Astrocyte of the hippocampus (primary cell): ENCODE measurements at places on chromosomes 16 and 17.

DNA sequence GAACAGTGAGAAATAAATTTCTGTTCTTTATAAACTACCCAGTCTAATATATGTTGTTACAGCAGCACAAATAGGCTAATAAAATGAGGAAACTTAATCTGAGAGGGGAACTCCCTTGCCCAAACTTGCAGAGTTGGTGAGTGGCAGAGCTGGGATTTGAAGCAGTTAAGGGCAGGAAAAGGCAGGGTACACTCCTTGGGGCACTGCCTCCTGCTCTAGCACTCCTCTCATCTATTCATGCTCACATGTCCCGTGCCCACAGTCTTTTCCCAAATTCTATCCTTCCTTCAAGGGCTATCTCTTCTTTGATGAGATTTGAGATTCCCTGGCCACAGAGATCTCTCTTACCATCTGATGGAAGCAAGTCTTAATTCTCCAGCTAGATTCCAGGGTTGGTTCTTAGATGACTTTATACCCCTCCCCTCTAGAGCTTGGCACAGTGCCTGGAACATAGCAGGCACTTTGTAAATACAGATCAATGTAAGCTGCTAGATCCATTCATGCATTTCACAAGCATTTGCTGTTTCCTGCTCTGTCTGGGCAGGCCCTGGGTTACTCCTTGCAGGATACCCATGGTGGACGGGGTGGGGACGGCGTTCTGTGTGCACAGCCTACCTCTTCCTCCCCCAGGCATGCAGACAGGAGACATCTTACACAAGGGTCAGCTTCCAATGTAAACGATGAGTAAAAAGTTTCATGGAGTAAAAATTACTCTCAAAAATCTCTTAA lies 39.2 kb upstream of the ABCC12 start:
- DNase-seq: peak; percentile 76

DNA sequence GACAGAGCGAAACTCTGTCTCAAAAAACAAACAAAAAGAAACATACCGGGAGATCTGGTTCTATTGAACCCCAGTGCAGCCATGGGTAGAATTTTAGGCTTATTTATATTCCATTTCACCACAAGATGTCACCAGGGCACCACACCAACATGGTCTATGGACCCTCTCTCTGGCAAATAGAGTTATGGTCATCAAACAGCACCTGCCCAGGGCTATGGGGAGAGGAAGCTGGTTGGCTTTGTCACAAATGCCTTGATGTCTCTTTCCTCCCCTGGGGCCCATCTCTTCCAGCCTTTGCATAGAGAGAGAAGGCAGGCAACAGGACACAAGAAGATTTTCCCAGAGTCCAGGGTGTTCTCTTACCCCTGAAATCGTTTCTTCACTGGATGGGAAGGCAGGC lies 128.4 kb downstream of the WWOX start:
- DNase-seq: no peak

DNA sequence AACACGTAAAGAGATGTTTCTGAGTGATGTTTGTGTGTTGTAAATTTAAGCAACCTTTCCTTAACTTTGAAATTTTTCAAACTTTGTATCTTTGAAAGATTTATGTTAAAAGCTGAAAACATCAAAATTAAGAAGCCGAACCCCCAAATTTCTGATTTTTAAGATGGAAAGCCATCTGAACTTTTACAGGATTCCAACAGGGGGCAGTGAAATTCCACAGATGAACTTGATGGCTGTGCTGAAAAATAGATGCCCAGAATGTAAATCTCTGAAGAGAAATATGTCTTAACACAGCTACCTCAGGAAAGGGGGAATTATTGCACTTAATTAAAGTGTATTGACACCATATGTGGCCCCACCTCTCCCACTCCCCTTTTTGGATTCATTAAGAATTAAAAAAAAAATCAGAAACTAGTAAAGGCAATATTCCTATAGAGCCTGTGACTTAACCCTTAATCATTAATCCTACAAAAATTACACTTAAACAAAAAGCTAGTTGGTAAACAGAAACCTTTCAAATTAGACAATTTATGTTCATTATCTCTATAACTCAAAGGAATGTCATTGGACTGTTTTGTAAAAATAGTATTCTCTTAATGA lies 597.9 kb downstream of the KCNJ2 start:
- peak; percentile 64 for DNase-seq

DNA sequence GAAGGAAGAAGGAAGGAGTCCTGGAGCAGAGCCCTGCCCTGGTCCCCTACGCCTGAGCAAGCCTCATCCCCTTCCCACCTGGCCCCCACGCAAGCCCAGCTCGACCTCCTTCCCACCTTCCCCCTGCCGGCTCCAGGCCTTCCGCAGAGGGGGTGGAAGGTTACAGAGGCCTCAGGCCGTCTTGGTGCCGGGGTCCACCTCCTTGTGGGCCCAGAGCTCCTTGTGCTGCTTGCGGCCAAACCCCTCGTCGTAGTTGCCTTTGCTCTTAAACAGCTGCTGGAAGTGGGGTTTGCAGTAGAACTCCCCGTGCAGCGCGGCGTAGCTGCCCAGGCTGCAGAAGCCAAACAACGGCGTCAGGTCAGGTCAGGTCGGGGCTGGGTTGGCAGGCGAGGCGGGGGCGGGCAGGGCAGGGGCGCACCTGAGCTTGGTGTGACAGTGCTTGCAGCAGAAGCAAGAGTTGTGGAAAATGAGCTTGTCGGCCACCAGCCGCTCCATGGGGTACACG lies 1.5 kb downstream of the LIMD2 start:
- no peak for DNase-seq

GRCh38 chr16:76193906-76194615 lies 83.1 kb upstream of the CNTNAP4 start:
- DNase-seq: peak; percentile 30

- DNase-seq: no peak
These were observed 35.8 kb downstream of the NF1 start for GRCh38 chr17:31130286-31131224.

DNA sequence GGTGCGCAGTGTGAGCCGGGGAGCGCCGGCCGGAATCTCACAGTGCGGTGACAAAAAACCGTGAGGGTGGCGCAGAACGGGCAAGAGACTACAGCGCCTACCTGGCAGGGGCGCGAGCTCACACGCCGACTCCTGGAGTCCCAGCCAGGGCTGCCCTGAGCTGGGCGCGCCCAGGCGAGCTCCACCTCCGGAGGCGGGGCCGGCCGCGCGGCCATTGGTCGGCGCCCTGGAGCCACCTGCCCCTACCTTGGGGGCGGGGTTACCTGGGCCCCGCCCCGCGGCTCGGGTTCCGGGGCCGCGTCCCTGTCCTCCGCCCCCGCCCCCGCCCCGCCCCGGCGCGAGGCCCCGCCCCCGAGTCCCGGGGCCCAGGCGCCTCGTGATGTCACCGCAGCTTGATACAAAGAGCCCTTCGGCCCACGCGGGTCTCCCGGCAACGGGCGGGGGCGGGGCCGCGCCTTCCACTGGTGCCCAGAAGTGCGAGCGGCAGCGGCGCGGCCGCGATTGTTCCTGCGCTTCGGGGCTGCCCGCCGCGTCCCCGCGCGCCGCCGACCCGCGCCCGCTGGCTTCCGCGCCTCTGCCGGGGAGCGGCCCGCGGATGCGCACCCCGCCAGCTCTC lies 96.3 kb downstream of the RAB11FIP4 start:
- DNase-seq: peak; percentile 67

GRCh38 chr16:85621698-85622428 lies 8.7 kb downstream of the GSE1 start:
- no peak for DNase-seq

- peak; percentile 93 for DNase-seq
These were observed at the start of gene TGFB1I1 for GRCh38 chr16:31471875-31472708. TGFB1I1 (plus strand) TSS chr16:31472152; CDS start chr16:31472189, 37 bp downstream.

- DNase-seq: no peak
These were observed 7.0 kb upstream of the TMEM235 start for GRCh38 chr17:78224231-78225087.

GRCh38 chr17:78196716-78197115 lies 9.6 kb downstream of the AFMID start:
- no peak for DNase-seq

DNA sequence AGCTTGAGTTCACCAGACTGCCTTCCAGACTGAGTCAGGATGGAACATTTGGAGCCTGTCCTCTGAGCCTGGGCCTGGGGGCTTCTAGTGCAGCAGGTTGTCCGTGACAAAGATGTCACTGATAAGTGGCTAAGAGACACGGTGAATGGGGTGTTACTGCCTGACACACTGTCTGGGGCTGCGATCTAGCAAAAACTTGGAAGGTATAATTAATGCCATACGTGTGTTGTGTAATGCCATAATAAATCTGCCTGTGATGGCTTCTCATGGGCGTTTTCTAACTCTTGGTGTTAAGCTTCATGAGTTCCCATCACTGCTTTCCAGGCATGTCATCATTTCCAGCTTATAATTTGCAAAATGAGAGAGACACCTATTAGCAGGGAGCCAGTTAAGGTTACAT lies 215.4 kb downstream of the UTP18 start:
- no peak for DNase-seq

DNA sequence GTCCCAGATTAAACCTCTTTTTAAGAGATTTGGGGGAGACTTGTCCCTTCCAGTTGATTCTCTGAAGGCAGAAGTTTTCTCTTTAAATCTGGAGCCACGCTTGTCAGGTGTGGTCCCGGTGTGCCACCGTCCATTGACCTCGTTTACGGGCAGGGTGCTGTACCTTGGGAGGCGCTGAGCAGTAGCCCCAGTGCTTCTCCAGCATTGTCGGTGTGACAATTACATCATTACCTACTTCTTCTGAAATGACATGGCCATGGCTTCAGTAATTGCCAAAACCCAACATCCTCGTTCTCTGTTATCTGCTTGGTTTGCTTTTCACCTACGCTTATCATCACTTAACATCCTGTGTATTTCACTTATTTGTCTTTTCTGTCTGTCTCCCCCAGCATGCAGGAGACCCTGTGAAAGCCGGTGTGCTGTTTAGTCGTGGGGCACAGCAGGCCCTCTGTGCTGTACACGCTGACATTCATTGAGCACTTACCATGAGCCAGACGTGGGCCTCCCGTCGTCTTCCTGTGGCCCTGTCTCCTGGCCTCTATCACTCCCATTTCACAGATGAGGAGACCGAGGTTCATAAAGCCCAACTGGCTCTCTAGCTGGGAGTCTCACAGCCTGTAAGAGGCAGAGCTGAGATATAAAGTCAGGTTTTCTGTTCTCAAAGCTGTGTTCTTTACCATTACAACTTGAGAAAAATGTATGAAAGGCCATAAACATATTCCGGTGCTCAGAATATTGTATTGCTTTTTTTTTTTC lies 143.9 kb downstream of the CMIP start:
- DNase-seq: no peak

GRCh38 chr17:43517615-43518386 lies 28.3 kb downstream of the ETV4 start:
- peak; percentile 74 for DNase-seq

DNA sequence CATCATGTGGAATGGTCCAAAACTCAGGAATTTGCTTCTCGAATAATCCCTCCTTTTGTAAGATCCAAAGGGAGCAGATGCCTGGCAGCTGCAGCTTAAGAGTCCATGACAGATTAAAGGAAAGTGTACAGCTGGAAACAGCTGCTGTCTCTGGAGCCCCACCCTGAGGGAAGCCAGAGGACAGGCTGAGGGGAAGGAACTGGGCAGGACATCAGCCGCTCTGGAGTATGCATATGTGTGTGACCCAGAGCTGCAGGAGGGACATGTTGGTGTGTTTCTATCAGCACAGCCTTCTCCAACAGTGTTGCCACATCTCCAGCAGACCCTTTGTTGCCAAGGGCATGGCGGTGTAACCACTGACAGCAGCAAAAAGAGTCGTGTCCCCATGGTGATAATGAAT lies 46.2 kb downstream of the CYB561 start:
- DNase-seq: no peak

- no peak for DNase-seq
These were observed 11.0 kb downstream of the KRT32 start for GRCh38 chr17:41456204-41456603.

GRCh38 chr16:89711601-89712273 lies 9.0 kb downstream of the VPS9D1 start:
- peak; percentile 80 for DNase-seq

DNA sequence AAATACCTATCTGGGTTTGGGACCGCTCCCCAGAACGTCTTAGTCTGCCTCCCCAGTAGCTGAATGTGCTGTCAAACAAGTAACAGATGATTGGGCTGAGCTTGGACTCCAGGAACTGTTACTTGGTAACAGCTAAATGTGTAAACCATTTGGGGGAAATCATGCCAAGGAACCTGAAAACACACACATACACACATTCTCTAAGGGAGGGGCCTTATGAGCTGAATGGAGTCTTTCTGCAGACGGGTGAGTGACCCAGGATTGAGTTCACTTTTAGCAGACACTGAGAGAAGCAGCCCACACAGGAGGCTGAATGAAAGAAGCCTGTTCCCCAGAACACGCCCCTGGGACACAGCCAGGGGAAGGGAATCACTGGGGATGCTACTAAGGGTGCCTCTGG lies 1.6 kb downstream of the ACLY start:
- DNase-seq: peak; percentile 61

- no peak for DNase-seq
These were observed 3.3 kb downstream of the TLCD3B start for GRCh38 chr16:30027588-30028437.

- DNase-seq: no peak
These were observed 16.3 kb downstream of the SLC47A1 start for GRCh38 chr17:19549746-19550623.

GRCh38 chr16:83682116-83682867 lies 125.5 kb upstream of the HSBP1 start:
- no peak for DNase-seq

DNA sequence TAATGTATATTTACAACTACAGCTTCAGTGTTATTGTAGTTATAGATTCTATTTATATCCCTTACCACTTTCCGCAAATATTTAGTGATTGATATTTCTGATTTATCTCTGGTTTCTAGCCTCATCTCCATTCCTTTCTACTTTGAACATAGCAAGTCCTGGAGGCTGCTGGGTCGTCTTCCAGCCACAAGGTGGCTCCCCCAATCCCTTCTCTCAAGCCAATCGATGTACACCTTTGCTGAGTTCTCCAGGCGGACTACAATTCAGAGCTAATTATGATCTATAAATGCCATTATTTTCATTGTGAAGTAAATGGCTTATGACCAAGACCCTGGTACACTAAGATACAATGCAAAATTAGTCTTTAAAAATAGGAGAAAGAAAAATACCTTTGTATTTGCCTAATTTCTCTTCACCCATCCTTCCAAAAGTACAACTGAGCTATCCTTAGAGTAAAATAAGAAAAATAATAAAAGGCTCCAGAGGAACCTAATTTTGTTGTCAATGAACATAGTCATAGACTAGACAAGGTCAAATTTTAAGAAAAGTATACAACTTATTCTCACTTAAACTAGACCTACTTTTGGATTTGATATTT lies 122.1 kb downstream of the SKAP1 start:
- peak; percentile 77 for DNase-seq

DNA sequence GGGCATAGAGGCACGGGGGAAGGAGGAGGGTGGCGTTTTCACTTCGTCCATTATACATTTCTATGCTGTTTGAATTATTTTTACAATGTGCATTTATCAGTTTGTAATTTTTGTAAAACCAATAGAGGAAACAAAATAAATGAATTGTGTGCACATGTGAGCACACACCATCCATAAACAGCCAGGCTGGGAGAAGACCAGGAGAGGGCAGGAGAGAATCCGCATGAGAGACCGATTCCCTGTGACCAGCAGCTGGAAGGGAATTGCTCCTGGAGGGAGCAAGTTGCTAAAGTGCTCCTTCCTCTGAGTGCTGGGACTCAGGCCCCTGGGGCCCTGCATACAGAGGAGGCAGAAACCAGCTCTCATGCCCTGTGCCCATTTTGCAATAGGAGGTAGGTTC lies 126.0 kb downstream of the ABCC12 start:
- no peak for DNase-seq
